ENCODE measurements at places on chromosomes 6 and 20.
A peak's percentile ranks its signal among the peaks of the same experiment; 100 is the strongest.

DNA sequence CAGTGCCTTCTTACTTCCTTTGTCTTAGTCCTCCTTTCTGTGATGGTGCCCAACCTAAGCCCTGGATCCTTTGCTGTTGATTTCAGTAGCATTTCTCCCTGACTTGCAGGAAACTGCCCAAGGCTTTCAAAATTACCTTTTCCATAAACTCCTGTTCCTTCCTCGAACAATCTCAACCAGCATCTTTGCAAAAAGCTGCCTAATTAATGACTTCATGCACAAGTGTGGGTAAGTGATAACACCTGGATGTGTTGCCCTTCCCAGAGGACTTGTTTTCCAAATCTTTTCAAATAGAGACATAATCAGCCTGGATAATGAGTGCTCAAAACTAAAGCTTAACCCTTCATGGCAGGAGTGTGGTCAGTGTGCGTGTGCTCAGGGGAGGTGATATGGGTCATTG, 118.0 kb downstream of the PCSK2 start:
- DNase-seq = no peak

DNA sequence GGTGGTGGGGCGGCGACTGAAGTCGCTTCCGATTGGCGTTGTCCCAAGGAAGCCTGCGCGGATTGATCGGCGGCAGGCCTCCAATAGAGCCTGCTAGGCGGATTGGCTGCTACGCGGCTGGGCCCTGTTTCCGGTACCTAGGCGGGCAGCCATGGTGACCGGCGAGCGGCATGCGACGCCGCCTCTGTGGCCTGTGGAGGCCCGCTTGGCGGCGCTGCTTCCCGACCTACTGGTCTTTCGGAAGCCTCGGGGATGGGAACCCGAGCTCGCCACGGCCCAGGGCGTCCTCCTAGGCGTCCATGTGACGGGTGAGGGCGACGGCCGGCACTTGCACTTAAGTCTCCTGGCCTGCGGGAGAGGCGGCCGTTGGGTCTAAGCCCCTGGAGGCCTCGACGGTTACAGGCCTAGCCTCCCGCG, 28.1 kb downstream of the NFYA start:
- no peak for DNase-seq

DNA sequence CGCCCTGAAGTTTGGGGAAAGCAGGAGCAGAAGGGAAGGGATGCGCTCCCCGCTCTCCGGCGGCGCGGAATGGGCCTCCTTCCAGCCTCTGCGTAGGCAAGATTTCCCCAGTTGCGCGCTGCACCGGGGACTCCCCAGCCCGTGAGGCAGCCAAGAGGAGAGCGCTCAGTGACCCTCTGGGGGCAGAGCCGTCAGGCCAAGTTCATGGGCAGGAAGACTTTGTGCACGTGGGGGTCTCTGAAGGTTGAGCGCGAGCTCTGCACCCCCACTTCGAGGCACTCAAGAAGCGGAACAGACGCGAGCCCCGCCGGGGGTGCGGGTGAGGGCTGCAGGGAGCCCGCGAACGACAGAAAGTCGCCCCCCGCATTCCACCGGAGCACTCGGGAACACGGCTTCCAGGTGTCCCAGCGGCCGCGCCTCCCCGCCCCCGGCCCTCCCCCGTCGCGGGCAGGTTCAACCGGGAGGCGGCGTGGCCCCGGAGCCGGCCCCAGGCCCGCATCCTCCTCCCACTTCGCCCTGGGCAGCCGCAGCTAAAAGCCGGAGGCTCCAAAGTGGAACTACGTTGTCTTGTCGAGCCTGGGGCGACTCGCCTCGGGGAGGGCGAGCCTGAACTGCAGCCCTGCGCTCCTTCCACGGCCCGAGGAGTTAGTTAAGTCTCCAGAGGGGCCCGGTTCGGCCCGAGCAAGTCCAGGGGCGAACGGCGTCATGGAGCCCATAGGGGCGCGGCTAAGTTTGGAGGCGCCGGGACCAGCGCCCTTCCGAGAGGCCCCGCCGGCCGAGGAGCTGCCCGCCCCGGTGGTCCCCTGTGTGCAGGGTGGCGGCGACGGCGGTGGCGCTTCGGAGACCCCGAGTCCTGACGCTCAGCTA, at the start of gene PPP1R3G:
Gene PPP1R3G (plus strand): TSS at position 561 of the 867 bp plus-strand sequence. CDS start 145 bp downstream, at position 706.
- DNase-seq = no peak

DNA sequence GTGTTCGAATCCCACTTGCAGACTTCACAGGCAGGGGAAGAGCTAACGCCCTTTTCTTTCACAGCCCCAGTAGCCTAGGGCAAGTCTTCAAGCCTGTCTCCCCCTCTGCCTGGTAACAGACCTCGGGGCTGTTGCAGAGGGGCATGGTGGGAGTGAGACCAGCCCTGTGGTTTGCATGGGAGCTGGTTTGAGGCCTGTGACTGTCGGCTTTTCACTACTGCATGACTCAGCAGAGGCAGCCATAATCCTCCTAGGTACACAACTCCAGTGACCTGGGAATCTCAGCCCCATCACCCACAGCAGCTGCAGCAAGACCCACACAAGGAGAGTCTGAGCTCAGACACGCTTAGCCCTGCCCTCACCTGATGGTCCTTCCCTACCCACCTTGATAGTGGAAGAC, 55.3 kb upstream of the POPDC3 start:
- no peak for DNase-seq

- DNase-seq = no peak
These were observed 29.6 kb downstream of the NPEPL1 start for GRCh38 chr20:58721951-58722778.

DNA sequence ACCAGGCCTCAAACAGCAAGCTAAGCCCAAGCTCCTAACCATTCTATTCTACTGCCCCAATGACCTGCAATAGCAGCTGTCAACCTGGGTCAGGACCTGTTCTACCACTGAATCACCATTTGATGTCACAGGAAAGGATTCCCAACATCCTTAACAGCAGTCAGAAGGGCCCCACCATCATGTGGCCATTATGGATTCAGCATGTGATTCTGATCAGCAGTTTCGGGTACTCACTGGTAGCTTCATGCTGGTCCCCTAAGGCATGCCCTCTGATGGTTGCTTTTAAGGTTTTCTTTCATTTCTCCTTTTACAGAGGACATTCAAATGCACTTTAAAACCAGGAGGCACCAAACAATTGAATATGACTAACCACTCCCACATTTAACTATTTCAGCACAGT, 37.3 kb upstream of the MAP7 start:
- DNase-seq = no peak

DNA sequence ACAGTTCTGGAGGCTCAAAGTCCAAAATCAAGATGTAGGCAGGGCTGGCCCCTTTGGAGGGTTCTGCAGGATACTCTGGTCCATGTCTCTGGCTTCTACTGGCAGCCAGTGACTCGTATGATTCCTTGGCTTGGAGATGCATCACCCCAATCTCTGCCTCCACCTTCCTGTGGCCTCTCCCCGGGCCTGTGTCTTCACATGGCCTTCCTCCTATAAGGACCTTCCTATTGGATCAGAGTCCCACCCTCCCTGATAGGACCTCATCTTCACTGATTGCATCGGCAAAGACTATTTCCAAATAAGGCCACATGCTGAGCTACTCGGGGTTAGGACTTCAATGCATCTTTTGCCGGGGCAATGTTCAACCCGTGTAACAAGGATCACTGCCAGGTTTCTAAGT, 509.0 kb downstream of the CD83 start:
- no peak for DNase-seq

- DNase-seq = no peak
These were observed 4.5 kb upstream of the VSTM2L start for GRCh38 chr20:37898233-37899104.

- peak; percentile 45 for DNase-seq
These were observed 55.0 kb downstream of the TRIM38 start for GRCh38 chr6:26017632-26017966.

DNA sequence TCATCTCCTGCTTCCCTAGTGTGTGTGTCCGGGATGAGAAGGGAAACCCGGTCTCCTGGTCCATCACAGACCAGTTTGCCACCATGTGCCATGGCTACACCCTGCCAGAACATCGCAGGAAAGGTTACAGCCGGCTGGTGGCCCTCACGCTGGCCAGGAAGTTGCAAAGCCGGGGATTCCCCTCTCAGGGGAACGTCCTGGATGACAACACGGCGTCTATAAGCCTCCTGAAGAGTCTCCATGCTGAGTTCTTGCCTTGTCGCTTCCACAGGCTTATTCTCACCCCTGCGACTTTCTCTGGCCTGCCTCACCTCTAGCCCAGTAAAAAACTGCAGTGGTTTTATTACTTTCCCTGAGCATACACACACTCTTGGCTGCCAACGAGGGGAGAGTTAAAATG, 23.9 kb upstream of the C6orf141 start:
- no peak for DNase-seq

DNA sequence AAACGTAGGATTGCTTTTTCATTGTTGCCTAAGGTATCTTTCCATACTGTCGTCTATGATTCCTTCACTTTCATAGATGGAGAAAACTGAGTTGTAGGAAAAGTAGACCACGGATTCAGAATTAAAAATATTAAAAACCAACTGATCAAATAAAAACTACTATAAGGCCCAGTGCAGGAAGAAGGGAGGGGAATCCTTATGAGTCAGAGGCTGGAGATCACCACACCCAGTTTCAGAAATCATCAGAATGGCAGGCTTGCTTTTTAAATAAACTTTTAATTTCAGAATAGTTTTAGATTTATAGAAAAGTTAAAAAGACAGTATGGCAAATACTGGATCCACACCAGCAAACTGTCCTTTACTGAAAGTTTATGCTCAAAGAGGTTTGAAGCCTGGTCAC, 32.0 kb upstream of the POPDC3 start:
- DNase-seq = no peak
